ENCODE measurements at places on chromosomes 5 and 9.

GRCh38 chr9:37955781-37956422 is 52.0 kb upstream of the SLC25A51 start:
- DNase-seq = no peak

DNA sequence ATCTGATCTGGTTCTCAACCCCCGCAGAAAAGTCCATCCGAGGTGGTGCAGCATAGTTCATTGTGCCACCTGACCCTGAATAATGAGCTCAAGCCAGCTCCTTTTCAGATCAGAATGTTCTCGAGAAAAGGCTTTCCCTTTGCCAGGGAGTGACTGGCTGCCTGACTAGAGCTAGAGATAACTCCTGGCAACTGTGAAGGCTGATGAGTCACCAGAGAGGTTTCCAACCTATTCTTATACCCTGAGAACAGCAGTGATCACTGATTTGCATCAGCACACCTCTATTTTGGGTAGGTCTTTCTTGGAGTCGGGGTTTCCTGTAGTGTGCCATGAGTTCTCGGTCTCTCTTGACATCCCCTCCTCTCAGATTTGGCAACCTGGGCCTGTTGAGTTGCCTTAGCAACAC is 127.9 kb downstream of the PIK3R1 start:
- DNase-seq = no peak

DNA sequence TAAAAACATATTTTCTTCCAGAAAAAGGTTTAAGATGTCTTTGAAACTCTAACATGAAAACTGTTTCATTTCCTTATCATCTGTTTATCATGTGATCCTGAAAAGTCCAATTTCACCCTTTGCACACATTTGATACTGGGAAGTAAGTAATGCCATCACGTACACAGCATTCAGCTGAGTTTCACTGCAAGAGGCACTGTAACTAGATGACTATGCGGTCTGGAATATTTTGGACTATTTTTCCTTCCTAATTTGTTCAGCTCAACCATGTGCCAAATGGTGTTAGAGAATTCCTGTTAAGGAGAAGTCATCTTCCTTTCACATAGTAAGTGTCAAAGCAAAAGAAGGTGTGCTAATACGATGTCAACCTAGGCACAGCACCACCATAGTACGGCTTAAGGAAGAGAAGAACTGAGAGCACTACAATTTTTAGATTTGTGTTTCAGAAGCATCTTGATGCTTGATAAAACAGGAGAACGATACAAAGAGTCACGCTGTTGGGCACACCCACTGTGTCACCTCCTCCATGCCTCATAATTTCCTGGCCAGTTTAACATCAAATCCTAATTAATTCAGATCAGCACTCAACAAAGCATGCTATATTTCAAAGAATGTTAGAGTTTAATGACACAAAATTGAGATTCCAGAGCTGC is 77.5 kb downstream of the GNAQ start:
- DNase-seq = no peak

- DNase-seq = no peak
Measured at GRCh38 chr5:93887678-93888077, 146.3 kb upstream of the POU5F2 start.

GRCh38 chr9:81822301-81822865 is 105.8 kb upstream of the SPATA31D4 start:
- no peak for DNase-seq

GRCh38 chr5:139038613-139039305 is 159.4 kb downstream of the SIL1 start:
- DNase-seq = no peak

GRCh38 chr5:126062398-126063221 is 360.6 kb upstream of the GRAMD2B start:
- DNase-seq = no peak

DNA sequence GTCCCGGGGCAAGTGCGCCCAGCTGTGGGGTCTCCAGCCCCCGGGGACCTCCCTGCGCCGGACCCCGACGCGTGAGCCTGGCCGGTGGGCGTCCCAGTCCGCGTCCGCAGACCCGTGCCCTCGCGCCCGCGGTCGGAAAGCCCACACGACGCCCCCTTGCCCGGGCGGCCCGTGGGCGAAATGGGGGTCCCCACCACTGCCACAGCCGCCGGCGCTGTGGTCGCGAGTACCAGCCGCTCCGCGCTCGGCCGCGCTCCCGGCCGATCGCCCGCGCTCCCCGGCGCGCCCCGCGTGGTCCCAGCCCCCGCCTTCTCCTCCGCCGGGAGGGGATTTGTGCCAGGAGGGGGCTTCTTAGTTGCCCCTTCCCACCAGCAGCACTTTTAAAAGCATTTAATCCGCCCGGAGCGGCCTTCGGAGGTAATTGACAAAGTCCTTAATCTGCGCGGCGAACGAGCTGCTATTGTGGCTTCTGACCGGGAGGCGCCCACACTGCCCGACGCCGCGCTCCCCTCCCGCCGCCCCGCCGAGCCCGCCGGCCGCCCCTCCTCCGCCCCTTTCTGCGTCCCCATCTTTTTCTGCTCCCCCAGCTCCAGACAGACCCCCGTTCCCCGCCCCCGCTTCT is 469 bp upstream of the FIBCD1 start:
- no peak for DNase-seq

- DNase-seq = no peak
Measured at GRCh38 chr5:54904425-54904824, 81.0 kb downstream of the ESM1 start.

- DNase-seq = no peak
Measured at GRCh38 chr5:178121391-178122276, 8.3 kb downstream of the N4BP3 start.

- no peak for DNase-seq
Measured at GRCh38 chr5:111495159-111495558, 17.2 kb downstream of the STARD4 start.

- no peak for DNase-seq
Measured at GRCh38 chr9:107881626-107882300, 392.2 kb upstream of the KLF4 start.

DNA sequence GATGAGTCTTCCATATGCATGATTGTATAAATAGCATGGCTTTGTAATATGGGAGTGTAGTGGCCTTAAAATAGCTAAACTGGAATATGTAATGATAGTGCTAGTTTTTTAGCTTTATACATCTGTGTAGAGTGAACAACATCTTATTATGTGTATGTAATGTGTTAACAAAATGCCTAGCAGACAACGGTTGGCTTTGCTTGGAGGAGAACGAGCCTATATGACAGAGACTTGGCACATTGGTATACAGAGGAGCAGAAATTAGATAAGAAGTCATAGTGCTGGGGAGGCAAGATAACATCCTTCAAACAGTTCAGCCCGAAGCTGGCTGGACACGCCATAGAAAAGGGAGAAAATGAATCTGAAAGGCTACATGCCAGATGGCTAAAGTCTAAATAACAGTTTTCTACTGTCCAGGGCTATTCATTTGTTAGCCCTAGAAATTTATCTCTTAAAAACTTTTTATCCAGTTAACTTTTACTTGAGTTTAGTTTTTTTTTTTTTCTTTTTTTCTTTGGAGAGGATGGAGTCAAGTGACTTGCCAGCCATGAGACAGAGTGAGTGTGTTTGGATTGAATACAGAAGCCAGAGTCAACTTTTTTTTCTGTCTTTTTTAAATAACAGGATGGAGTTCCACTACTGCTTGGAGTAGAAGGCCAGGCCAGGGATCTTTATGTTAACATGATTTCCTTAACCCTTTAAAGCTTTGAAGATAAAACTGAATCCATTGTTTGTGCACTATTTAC is 214.4 kb upstream of the ACTBL2 start:
- DNase-seq = no peak

DNA sequence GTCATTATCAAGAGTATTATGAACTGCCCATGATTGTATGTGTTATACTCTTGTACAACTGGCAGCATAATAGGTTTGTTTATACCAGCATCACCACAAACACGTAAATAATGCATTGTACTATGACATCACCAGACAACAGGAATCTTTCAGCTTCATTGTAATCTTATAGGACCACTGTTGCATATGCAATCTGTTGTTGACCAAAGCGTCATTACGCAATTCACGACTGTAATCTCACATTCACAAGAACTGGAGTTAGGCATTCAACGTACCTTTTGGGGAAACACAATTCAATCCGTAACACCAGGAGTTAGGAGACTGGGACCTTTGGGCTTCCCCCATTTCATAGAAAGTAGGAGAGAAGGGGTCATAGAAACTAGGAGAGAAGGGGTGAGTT is 20.4 kb upstream of the ARSI start:
- no peak for DNase-seq

- DNase-seq = no peak
Measured at GRCh38 chr5:72537166-72537565, 30.0 kb upstream of the ZNF366 start.

DNA sequence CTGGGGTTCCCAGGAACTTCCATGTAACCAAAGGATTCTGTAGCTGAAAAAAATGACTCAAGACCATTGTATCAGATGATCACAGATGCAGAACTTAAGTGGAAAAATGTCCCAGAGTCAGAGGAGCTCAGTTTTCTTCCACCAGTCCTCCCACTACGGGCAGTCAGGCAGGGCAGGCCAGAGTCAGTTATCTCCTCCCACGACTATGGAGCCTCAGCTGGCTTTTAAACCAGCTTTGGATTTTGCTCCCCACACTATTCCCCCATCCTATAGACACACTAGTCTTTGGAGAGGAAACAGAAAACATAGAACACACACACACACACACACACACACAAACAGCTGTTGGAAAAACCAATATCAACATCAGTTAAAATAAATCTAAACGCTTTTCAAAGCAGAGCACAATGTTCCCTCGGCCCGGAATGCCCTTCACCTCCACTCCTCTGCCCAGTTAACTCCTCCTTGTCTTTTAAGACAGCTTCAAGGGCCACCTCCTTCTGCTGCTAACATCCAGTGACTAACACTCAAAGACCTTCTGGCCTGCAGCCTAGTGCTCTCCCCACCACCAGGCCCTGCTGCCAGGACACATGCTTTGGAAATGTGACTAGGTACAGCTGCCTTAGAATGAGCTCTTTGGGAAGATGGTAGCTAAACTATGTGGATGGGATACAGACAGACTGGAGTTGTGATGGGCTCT is 56.8 kb downstream of the NIPAL4 start:
- no peak for DNase-seq

- DNase-seq = no peak
Measured at GRCh38 chr5:149654231-149654630, 72.9 kb downstream of the ARHGEF37 start.

DNA sequence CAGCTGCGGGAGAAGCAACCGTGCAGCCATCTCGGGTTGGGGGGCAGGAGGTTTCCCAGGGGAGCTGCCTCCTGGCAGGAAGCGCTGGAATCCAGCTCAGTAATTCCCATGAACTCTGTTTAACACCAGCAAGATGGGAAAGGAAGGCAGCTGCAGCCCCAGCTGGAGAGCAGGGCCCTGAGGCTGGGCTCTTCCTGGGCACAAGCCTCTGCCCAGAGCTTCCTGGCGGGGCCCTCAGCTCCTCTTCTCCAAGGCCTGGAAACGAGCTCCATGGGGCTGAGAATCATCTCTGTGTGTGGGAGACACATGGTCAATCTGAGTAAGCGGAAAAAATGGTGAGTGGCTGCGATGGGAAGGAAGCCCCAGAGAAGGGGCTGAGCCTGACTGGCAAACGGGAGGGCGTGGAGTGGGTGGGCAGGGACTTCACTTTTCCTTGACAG is 6.3 kb downstream of the MRPL36 start:
- peak; percentile 57 for DNase-seq

GRCh38 chr9:133932181-133932580 is 59.9 kb downstream of the VAV2 start:
- no peak for DNase-seq

DNA sequence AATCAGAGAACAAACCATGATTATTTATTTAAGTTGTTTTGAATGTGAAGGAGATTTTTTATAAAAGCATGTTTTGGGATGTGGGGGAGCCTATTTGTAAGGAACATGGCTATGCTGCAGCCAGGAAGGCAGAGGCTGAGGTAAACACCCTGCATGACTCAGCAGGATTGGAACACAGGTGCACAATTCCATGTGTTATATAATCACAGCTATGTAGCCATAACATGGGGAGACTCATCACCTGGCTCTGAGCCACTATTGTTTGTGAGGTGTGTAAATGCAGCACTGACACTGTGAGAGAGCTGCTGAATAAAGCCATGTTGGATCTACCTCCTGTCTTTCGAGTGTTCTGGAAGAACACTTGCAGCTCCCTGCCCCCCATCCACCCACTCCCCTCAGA is 1009.8 kb downstream of the DNAH5 start:
- no peak for DNase-seq

- no peak for DNase-seq
Measured at GRCh38 chr9:101072259-101072658, 43.7 kb downstream of the PLPPR1 start.

GRCh38 chr9:36128349-36128748 is 8.2 kb upstream of the GLIPR2 start:
- no peak for DNase-seq

GRCh38 chr5:57002959-57003485 is 51.1 kb upstream of the MIER3 start:
- no peak for DNase-seq

DNA sequence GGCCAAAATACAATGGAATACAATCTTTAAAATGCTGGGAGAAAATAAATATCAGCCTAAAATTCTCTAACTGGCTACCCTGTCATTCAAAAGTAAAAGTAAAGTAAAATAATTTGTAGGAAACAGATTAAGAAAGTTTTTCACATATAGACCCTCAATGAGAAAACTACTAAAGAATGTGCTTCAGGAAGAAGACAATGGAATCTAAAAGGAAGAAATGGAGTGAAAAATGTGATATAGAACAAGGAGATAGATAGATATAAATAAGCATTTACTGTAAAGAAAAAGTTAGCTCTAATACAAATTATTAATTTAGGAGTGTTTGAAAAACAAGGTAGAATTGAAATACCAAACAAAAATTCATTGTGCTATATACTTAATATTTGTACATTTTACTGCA is 368.6 kb upstream of the MPDZ start:
- DNase-seq = no peak

DNA sequence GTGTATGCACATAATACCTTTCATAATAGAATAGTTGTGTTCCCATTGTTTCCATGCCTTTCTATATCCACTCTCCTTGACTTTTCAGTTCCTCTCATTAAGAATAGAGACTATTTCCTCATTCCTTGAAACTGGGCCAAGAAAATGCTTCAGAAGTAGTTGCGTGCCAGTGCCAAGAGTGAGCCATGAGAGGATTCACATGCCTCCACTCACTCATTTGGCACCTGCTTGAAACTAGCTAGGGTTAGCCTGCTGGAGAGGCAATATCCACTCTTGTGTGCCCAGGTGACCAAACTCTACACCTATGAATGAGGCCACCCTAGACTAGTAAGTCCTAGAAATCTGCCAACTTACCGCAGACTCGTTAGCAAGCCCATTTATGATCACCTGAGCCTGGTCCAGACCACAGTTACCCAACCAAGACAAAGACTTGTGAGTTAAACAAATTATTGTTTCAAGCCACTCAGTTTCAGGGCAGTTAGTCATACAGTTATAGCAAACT is 276.3 kb downstream of the EPB41L4A start:
- no peak for DNase-seq
